ENCODE measurements at places on chromosomes 3 and 15. TPM values are rescaled to one million over a fixed set of nuclear protein-coding genes. Genes with fewer than 3 reads are reported as not detected.

DNA sequence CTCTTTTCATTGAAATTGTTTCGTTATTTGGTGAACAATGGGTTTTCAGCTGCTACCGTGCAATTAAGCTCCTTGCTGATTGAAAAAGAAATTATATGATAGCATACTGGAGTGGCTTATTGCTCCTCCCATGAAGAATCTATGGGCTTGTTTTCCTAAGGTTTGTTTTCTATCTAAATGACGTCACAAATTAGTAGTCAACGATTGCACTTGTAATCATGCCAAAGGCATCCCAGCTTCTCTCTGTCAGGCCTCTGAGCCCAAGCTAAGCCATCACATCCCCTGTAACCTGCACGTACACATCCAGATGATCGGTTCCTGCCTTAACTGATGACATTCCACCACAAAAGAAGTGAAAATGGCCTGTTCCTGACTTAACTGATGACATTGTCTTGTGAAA is 388.0 kb upstream of the LMCD1 start:
- no peak for DNase-seq

GRCh38 chr3:16536996-16537395 is 23.5 kb upstream of the RFTN1 start:
- DNase-seq = peak; percentile 83

The PRKCD gene
- 13.5 TPM for total RNA-seq

The SPINK8 gene
- not detected for total RNA-seq

GRCh38 chr3:168988853-168989252 is 674.7 kb downstream of the MECOM start:
- no peak for DNase-seq

The ACTRT3 gene
- 4.5 TPM for total RNA-seq

The TMEM45A gene
- 8.7 TPM for total RNA-seq

The EAF2 gene
- 2.9 TPM for total RNA-seq

The GANC gene
- total RNA-seq = 22.7 TPM

DNA sequence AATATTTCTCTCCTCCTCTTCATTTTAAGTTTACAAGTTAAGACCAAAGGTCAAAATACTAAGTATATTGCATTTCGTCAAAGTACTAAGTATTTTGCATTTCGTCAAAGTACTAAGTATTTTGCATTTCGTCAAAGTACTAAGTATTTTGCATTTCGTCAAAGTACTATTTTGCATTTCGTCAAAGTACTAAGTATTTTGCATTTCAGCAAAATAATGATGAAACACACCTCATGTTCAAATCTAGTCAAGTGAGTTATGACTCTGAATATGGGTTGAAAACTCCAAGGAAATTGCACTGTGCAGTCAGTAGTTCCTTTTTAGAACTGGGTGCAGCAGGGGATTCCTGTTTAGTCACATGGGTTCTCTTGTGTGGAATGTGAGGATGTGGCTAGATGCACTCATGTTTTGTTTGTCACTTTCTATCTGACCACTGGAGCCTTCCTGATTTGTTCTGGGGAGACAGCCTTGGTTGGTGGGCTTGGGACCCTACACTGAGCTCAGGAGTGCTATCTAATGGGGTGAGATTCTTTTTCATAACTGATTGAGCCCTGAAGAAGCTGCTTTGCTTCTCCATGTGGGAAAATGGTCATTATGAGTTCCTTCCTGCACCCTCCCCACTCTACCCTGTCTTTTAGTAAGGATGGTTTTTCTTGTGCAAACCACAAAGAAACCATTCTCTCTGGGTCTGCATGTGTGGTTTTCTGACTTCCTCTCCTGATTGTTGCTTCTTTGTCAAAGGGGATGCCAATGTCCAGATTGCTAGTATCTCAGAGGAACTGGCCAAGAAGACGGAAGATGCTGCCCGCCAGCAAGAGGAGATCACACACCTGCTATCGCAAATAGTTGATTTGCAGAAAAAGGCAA is 73.4 kb downstream of the CCK start:
- no peak for DNase-seq

DNA sequence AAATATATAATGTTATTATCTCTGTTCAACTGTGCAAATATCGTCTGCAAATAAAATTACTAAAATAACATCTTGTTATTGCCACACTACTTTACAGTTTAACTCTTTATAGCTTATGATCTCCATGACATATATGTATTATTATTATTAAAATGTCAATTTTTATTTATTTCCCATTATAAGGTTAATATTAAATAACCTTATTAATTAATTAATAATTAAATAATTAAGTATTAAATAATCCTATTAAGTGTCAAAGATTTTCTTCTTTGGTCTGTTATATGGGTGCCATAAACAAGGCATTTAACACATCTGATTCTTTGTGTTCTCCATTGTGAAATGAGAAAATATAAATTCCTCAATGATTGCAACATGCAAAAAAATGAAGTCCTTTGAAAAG is 10.0 kb downstream of the BCHE start:
- DNase-seq = no peak

The IQCF5 gene
- not detected for total RNA-seq

- DNase-seq = no peak
Measured at GRCh38 chr15:39920510-39921273, 626 bp upstream of the GPR176 start.

The LRRC34 gene
- total RNA-seq = 2.0 TPM

DNA sequence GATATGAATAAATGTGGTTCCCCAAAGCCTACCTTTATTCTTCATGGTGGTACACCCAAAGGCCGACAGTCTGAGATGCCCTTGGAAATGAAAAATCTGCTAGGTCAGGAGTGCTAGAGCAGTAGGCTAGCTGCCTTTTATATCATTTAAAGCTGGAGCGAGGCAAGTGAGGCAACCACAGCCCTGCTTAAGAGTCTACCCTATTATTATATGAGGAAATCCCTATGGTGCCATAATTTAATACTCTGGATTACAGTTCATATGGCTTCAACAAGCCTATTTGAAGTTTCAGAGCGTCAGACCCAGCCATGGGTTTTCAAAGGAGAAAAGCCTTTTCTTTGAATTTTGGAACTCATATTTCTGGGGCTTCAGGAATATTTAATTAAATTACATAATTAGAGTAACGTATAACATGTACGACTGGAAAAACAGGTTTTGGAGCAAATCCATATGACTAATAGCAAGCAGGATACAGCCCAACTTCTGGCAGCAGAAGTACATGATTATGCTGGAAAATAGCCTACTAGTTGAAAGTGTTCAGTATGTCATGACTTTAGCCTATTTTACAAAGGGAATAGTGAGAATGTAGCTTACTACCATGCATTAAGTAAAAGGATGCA is 18.0 kb upstream of the SLTM start:
- DNase-seq = no peak

The ALDH1A3 gene
- 72.8 TPM for total RNA-seq

DNA sequence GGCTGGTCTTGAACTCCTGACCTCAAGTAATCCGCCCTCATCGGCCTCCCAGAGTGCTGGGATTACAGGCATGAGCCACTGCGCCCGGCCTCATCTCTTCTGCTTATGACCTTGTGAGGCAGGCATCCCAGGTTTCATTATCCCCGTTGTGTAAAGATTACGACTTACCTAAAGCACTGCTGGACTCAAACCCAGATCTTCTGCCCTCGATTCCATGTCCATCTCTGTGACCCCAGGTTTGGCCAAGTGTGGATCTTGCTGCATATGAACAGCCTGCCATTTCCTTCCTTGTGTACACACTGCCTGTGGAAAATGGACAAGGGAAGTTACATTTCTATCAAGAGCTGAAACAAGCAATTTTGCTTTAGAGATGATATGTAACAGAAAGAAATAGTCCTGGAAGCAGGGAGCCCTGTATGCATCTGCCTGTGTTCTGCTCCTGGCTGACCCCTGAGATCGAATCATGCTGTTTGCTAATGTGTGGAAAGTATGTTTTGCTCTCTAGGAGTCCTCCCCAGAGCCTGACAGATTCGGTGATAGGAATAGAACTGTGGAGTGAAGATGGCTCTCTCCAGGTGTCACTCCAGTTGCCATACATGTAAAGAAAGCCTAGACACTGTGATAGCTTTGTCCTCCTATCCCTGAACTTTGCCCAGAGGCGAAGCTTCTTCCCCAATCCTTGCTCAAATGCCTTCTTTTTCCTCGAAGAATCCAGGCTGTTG is 11.8 kb upstream of the LIPC start:
- DNase-seq = no peak

The ROBO1 gene
- total RNA-seq = 9.6 TPM

DNA sequence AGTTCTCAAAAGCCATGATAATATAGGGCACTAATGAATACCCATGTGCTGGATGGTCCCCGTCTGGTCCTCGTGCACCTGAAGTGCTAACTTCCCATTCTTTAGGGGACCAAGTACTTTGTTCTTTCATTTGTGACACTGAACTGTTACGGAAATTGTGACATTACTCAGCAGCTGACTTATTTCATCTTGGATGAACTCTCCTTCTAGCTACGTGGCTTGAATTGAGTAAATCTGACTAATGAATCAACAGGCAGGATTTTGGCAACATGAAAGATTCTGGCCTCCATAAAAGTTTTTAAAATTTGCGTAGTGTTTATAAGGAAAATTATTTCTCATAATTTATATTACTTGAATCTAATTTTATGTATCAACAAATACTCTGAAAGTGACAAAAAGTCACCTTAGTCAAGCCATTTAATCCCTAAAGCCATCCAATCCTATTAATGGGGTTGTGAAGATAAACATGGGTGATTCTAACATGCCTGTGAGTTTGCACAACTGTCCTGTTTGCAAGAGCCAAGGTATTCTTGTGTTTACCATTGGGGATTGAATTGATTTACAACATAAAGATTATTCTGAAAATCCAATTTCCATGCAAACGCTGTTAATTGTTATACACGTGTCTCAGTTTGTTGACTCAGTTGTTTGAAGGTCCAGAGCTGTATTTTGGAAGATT is 119.9 kb downstream of the AGBL1 start:
- no peak for DNase-seq

DNA sequence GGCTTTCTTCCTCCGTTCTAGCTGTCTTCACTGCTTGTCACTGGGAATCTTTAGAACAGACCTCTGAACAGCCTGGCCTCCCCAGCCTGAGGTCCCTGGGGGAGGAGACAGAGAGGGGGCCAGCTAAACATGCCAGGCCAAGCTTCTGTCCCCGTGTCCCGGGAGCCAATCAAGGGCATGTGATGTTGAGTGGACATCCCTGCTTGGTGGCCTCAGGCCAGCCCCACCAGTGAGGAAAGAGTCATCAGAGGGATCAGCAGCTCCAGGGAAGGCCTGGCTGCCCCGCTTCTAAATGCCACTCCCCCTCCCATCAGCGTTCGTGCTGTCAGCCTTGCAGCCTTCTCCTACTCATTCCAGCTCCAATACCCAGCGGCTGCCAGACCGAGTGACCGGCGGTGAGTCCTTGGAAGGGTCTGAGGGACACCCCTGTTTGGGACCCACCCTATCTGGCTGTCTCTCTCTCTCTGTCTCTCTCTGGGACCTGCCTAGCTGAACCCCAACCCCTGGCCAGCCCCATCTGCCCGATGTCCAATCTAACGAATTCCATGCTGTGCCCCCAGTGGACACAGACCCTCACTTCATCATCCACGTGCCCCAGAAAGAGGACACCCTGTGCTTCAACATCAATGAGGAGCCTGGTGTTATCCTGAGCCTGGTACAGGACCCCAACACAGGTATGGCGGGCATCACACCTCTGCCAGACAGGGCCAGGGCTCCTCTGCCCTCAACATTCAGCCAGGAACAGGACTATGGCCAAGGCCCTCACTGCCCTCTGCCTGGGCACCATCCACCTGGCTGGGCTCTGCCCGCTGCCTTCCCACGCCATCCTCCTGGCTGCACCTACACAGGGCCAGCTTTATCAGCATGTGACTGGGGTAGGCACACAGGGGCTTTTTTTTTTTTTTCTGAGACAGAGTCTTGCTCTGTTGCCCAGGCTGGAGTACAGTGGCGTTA is 6.6 kb upstream of the ITIH3 start:
- DNase-seq = no peak

The TMED3 gene
- total RNA-seq = 24.4 TPM

- no peak for DNase-seq
Measured at GRCh38 chr15:69414701-69415167, 585 bp downstream of the KIF23 start.

GRCh38 chr3:31242026-31242960 is 290.4 kb upstream of the STT3B start:
- no peak for DNase-seq

The CYP8B1 gene
- total RNA-seq = not detected

The COL8A1 gene
- total RNA-seq = 31.5 TPM

DNA sequence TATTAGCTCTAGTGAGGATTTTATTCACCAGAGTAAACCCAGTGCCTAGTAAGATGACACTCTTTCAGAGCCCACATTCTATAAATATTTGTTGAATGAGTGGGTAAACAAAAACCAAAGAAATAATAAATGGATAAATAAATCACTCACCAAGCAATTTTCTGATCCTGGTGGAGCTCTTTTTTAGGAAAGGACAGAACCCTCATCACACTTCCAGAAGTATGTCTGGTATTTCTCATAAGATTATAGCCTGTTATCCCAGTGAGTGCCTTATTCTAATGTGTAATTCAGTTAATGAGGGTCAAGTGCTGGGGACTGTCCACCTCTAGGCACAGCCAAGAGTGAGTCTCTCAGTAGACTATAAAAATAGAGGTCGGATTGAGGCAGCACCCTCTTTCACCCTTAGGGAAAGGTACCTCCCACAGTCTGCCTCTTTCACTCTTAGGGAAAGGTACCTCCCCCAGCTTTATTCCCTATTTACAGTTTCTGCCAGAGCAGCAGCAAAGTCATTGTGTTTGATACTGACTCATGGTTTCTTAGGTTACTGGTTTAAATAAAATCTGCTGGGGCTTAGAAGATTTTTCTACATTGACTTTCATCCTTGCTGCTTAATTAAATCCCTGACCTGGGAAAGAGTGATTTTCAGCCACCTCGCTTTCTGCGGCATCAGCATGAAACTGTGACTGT is 145.0 kb downstream of the STAC start:
- DNase-seq = peak; percentile 29

DNA sequence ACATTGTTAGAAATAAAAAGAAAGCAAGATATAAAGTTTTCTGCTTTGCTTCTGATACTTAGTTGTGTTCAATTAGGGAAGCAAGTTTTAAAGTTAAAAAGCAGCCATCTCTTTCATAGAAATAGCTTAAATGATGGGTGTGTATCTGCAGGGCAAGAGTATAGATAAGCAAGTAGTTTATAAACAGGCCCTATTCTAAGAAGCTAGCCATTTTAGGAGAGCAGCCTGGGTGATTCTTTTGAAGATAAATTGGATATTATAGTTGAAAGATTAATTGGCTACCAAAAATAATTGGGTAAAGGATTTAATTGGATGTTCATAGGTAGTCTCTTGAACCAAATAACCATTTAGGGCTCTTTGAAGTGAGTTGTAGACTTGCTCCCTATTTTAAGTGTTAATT is 5.6 kb downstream of the EIF3J start:
- no peak for DNase-seq

DNA sequence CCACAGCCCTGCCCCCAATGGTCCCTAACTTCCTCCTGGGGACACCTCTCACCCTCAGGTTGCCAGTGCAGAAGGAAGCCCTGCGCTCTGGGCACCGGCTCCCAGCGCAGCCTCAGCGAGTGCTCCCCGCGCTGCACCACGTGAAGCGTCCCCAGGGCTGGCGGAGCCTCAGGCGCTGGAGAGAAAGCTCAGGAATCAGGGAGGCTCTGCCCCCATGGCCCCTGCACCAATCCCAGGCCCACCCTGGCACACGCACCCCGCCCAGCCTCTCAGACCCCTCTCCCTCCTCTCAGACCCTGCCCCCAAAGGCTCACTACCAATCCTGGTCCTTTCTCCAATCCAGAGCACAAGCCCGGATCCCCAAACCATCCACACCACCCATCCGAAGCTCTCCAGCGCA is 6.9 kb downstream of the COL7A1 start:
- no peak for DNase-seq

The IL17RE gene
- 1.3 TPM for total RNA-seq

- no peak for DNase-seq
Measured at GRCh38 chr3:184284696-184285095, 8.9 kb downstream of the ECE2 start.

- DNase-seq = no peak
Measured at GRCh38 chr3:129966876-129967275, 7.6 kb upstream of the TRH start.

The SERPINI1 gene
- 7.1 TPM for total RNA-seq

Data from esophagus muscularis mucosa (tissue), 4 donors.